Muscle of arm (tissue), 14 donors: ENCODE measurements at places on chromosomes 4 and X. TPM values are rescaled to one million over a fixed set of nuclear protein-coding genes. Genes with fewer than 3 reads are reported as not detected.

DNA sequence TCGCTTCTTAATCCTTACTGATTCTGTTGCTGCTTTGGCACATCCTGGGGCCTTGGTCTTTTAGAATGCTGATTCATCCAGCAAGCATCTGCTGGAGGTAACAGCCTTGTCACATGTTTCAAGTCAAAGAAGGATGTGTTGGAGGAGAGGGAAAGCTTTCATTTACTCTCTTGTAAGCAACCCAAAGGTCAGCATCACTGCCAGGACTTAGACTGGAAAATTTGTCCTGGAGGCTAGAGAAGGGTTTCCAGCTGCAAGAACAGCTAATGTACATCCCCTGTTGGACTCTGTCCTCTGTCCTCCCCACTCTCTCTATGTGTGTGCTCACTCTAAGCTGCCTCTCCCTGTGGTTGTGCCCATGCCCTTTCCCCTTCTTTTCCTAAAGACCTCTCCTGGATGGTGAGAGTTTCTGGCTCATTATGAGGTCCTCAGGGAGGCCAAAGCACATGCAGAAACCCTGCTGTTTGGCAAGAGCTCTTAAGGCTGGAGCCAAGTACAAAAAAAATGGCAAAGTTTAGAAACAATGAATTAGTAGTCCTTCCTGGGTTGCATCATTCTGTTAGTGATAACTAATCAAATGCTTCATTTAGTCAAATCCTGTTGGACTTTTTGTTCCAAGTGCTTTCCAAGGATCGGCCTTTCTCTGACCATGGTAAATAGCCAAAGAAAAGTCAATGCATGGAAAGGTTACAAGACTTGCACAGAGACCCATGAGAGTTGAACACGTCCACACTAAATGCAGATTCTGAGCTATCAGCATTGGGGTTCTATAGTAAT, 13.4 kb upstream of the SRPX start:
- DNase-seq, result peak; percentile 78

DNA sequence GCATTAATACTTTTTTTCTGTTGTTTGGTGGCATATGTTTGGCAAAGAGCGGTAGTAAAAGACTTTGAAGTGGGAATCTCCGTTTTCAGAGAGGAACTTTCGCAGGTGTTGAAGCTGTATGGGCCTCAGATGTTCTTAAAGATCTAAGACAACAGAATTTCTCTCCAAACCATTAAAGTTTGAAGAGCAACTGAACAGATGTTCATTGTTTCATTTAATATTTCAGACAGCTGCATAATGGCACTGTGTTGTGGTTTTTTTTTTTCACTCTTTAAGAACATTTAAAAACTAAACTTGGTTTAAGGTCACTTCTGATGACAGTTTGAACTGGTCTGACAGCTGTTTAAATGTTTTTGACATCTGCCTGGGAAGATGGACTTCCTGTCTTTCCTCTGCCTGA, 882.7 kb upstream of the PCDH10 start:
- DNase-seq, result no peak

DNA sequence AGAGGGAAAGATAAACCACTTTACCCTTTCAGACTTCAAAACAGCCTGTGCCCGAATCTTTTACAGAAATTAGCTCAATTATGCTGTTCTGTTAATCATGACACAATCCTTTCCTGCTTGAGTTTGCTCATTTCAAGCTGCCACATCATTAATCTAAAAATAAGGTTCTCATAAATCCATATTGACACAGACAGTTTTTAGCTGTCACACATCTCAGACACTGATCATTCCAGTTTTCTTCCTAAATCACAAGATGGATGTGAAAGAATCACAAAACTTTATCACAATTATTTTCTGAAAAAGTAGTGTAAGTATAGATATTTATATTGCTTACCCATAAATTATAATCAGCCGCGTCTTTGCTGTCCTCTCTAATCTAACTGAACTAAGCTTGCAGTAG, 27.9 kb upstream of the AMELX start:
- no peak for DNase-seq

GRCh38 chrX:37817579-37817978, 29.8 kb downstream of the DYNLT3 start:
- DNase-seq, result no peak

BRS3 gene
- not detected for polyA plus RNA-seq

MAGEA2B gene
- polyA plus RNA-seq, result not detected
